Diencephalon (tissue), 1 donor: ENCODE measurements at places on chromosomes 1 and 21. TPM values are rescaled to one million over a fixed set of nuclear protein-coding genes. Genes with fewer than 3 reads are reported as not detected.

The LAX1 gene
- 0.23 TPM for total RNA-seq

The FCGR2B gene
- 0.46 TPM for total RNA-seq

The NUF2 gene
- total RNA-seq: 6.9 TPM

The CLCA4 gene
- not detected for total RNA-seq
